Tracheal epithelial cell (primary cell): ENCODE measurements at places on chromosomes 11 and 22. TPM values are rescaled to one million over a fixed set of nuclear protein-coding genes. Genes with fewer than 3 reads are reported as not detected.

The SYCE3 gene
- not detected in 2 replicates for total RNA-seq

The RCOR2 gene
- total RNA-seq: 1.9 and 4.0 TPM in 2 replicates

The GNB1L gene
- 6.7 and 14.3 TPM in 2 replicates for total RNA-seq

The SAA1 gene
- total RNA-seq: 3.2 and 53.7 TPM in 2 replicates

The SLC15A3 gene
- 0.85 and 2.9 TPM in 2 replicates for total RNA-seq

The DEPDC7 gene
- 1.4 and 1.7 TPM in 2 replicates for total RNA-seq

The OMP gene
- not detected in 2 replicates for total RNA-seq

The TAF6L gene
- 13.3 and 21.1 TPM in 2 replicates for total RNA-seq

The GSTT2B gene
- total RNA-seq: 1.9 and 3.0 TPM in 2 replicates

The NPAS4 gene
- not detected in 2 replicates for total RNA-seq

The PATE2 gene
- not detected in 2 replicates for total RNA-seq

The TUBGCP6 gene
- 19.4 and 23.6 TPM in 2 replicates for total RNA-seq

The LRRN4CL gene
- total RNA-seq: under 0.01 and 0.21 TPM in 2 replicates

The GLYATL2 gene
- 0.24 TPM in 1 of 2 replicates, not detected in the other for total RNA-seq

The RAG2 gene
- total RNA-seq: not detected in 2 replicates

The RIMBP3B gene
- not detected in 2 replicates for total RNA-seq

The PKP3 gene
- 290 and 382 TPM in 2 replicates for total RNA-seq

The SLC1A2 gene
- total RNA-seq: 0.24 TPM in 1 of 2 replicates, not detected in the other

The C11orf21 gene
- total RNA-seq: not detected in 2 replicates

The CDCA5 gene
- 0.43 and 1.7 TPM in 2 replicates for total RNA-seq

The UCP3 gene
- not detected in 2 replicates for total RNA-seq

The KRTAP5-1 gene
- total RNA-seq: not detected in 2 replicates

The MMP10 gene
- 2.3 and 7.7 TPM in 2 replicates for total RNA-seq

The KDELR3 gene
- 3.2 and 25.3 TPM in 2 replicates for total RNA-seq

The STK33 gene
- total RNA-seq: 3.6 and 5.1 TPM in 2 replicates

The PGA5 gene
- not detected in 2 replicates for total RNA-seq

The MS4A8 gene
- total RNA-seq: not detected in 2 replicates

The MS4A6E gene
- not detected in 2 replicates for total RNA-seq

The DCHS1 gene
- total RNA-seq: 0.21 and 0.24 TPM in 2 replicates

The TENM4 gene
- total RNA-seq: 14.5 and 27.2 TPM in 2 replicates

The PANX2 gene
- total RNA-seq: under 0.01 and 0.48 TPM in 2 replicates

The TRIM68 gene
- total RNA-seq: 5.8 and 7.2 TPM in 2 replicates

The VWCE gene
- under 0.01 and 0.24 TPM in 2 replicates for total RNA-seq

The TMEM225 gene
- total RNA-seq: not detected in 2 replicates

The MS4A3 gene
- not detected in 2 replicates for total RNA-seq

The SERHL2 gene
- 0.43 and 8.7 TPM in 2 replicates for total RNA-seq

The SPDYC gene
- not detected in 2 replicates for total RNA-seq

The CREB3L1 gene
- under 0.01 TPM in 1 of 2 replicates, not detected in the other for total RNA-seq

The RBMXL2 gene
- under 0.01 TPM in 1 of 2 replicates, not detected in the other for total RNA-seq

The SCUBE2 gene
- not detected in 2 replicates for total RNA-seq

The DEFB108B gene
- total RNA-seq: not detected in 2 replicates

The OOSP3 gene
- total RNA-seq: not detected in 2 replicates

The VSIG10L2 gene
- total RNA-seq: not detected in 2 replicates

The RFPL2 gene
- not detected in 2 replicates for total RNA-seq

The COA4 gene
- 103 and 107 TPM in 2 replicates for total RNA-seq

The MFNG gene
- total RNA-seq: 0.43 and 2.2 TPM in 2 replicates

The FAT3 gene
- total RNA-seq: 0.21 and 1.9 TPM in 2 replicates

The DNAJB7 gene
- total RNA-seq: not detected in 2 replicates

The FZD4 gene
- total RNA-seq: 0.85 and 1.2 TPM in 2 replicates

The CERK gene
- 14.7 and 38.2 TPM in 2 replicates for total RNA-seq

The MS4A12 gene
- total RNA-seq: not detected in 2 replicates

The TSGA10IP gene
- not detected in 2 replicates for total RNA-seq

The SLC35F2 gene
- total RNA-seq: 58.8 and 67.2 TPM in 2 replicates

The SNX32 gene
- 0.24 and 0.43 TPM in 2 replicates for total RNA-seq

The SLC29A2 gene
- total RNA-seq: 2.2 and 3.2 TPM in 2 replicates

The C11orf16 gene
- not detected in 2 replicates for total RNA-seq

The APIP gene
- total RNA-seq: 14.5 and 14.9 TPM in 2 replicates

The LRRC74B gene
- total RNA-seq: not detected in 2 replicates

The RAG1 gene
- total RNA-seq: 1.7 and 1.9 TPM in 2 replicates
